ENCODE measurements at places on chromosomes 5 and 9.

DNA sequence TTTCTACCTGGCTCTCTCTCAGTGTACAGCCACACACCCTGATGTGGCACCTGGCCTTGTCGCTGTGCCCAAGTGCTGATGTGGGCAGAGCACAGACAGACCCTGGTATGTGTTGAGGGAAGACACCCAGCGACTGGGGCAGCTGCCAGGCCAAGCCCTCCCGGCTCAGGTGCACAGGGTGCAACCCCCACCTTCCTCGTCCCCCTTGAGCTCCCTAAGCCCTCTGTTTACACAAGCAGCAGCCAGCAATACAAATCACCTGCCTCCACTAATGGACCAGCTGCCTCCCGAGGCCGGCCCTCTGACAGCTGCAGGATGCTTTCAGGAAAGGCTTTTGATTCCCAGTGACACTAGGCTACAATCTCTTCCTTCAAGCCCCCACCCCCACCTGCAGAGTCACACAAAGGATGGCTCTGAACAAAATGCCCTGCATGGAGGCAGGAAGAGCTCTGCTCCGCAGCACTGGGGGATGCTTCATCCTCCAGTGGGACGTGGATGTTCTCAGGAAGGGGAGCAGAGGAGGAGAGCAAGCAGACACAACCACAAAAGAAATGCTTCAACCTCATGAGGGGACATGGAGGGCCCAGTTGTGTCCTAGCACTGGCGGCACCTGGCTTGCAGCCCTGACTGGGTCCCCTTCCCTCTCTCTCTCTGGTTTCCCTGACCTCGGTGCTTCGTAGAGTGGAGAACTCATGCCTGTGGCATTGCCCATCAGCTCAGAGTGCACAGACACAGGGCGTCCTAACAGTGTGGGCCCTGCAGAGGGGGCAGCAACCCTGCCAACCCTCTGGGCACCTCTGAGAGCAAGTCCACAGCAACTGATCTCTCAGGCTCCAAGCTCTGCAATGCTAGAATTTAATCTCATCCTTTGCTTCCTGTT, 140.8 kb downstream of the BARX1 start:
- DNase-seq: no peak

- no peak for DNase-seq
Observed at GRCh38 chr5:65674749-65675148, 47.2 kb downstream of the SGTB start.

DNA sequence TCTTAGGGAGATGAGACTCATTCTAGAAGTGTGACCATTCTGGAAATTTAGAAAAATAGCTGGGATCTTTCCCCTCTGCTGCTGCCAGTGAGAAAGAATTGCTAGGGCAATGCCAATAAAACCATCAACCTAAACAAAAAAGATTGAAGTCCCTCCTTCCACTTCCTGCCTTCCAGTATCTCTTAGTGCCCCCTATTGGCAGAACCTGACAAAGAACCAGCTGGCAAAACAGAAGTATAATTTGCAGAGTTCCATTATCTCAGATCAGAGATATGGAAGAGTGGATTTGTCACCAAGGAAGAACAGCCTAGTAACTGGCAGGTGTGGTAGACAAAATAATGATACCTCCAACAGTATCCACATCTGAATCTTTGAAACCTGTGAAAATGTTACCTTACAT, 13.8 kb upstream of the PLCXD3 start:
- no peak for DNase-seq

GRCh38 chr5:150208187-150209098, 18.6 kb downstream of the SLC6A7 start:
- DNase-seq: peak; percentile 72

GRCh38 chr5:67487862-67488261, 291.3 kb upstream of the CD180 start:
- no peak for DNase-seq

DNA sequence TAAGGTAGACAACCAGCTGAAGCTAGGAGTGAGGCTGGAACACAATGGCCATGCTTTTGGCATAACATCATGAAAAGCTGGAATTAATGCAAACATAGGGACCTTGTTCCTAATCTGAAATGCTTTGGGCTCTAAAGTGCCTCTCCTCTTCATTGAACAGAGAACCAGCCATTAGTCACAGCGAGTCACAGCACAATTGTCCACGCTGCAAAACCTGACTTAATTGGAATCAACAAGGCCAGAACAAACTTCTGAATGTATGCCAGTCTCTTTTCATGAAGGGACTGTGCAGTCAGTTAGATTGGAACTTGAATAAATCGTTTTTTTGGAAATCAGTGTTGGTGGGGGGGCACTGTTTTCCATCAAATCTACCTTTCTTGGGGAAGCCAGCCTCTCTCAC, 96.5 kb downstream of the JAKMIP2 start:
- DNase-seq: peak; percentile 45

GRCh38 chr5:72645064-72645846, 138.0 kb upstream of the ZNF366 start:
- DNase-seq: no peak

- DNase-seq: no peak
Observed at GRCh38 chr9:130039528-130040147, 3.4 kb downstream of the FNBP1 start.

GRCh38 chr9:136510561-136510960, 27.7 kb upstream of the SEC16A start:
- DNase-seq: no peak

Data from kidney tubule cell (primary cell).